Astrocyte (in vitro differentiated cells and primary cell): ENCODE measurements at places on chromosomes 1 and 21. TPM values are rescaled to one million over a fixed set of nuclear protein-coding genes. Genes with fewer than 3 reads are reported as not detected.

- DNase-seq: no peak
Measured at GRCh38 chr1:2049718-2050431, at the start of gene PRKCZ. Gene PRKCZ (plus strand): TSS chr1:2050411. CDS start chr1:2050631, 220 bp downstream.

- peak; percentile 66 for DNase-seq
Measured at GRCh38 chr21:37546949-37547614, 180.5 kb downstream of the DYRK1A start.

DNA sequence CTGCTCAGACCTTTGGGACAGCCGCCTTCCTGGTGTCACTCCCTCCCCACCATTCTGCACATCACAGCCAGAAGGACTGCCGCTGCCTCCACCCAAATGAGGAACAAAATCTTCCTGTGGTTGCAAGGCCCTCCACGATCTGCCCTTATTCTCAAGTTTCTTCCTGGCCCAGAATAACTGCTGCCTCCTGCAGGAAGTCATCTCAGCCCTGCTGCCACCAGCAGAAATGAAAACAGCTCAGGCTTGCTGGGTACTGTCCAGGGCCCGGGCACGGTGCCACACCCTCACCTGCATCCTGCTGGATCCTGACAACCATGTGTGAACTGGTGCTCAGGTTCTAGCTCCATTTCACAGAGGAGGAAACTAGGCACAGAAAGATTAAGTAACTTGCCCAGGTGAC lies 2.8 kb downstream of the CLDN19 start:
- DNase-seq: no peak

DNA sequence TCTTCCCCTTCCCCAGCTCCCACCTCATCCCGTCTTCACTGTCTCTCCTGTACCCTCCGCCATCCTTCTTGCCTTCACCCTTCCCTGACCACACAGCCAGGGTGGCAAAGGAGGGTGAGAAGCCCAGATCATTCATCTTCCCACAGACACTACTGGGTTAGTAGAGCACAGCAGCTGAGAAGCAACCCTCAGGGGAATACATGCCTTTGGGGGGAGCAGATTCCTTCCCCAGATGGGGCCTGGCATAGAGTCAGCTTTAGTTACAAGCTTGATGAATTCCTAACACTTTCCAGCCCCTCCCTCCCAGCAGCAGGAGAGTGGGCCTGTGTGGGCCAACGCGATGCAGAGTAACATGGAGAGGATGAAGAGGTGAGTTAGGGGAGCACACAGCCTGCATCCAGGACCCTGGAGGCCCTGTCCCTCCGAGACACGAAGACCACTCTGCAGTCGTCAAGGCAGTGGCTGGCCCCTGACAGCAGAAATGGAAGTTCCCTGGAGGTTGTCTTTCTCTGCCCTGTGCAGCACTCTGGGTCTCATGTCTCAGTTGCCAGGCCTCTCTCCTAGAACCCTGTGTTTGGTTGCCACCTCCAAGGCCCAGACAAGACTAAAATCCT lies 8.8 kb upstream of the BTG2 start:
- DNase-seq: no peak

- peak; percentile 70 for DNase-seq
Measured at GRCh38 chr1:77834771-77835334, 53.6 kb upstream of the NEXN start.

DNA sequence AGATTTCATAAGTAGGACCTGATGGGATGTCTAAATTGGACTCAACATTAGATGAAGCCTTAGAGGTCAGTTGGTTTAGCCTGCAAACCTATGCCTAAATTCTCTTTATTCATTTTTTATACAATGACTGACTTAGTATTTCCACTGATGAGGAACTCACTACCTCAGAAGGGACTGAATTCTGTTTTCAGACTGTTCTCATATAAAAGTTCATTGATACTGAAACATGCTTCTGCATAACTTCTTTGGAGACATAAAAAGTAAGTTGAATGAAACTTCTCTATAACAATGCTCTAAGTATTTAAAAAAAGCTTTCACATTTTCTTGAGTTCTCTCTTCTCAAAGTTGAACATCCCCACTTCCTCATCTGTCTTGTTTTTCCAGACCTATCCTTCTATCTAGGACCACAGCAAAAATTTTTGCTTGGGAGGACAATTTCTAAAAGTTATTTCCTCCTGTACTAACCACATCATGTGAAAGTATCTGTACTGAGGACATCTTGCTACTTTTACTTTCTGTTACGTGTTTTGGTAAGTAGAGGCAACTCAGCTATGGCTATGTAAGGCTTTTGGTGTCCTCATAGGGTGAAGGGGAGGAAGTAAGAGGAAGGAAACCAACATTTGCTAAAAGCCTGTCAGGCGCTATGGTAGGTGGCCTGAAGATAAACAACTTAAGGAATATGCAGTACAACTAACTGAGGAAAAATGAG lies 64.1 kb downstream of the USP24 start:
- DNase-seq: no peak

The TMEM53 gene
- total RNA-seq: 5.8 and 7.3 TPM in 2 replicates

DNA sequence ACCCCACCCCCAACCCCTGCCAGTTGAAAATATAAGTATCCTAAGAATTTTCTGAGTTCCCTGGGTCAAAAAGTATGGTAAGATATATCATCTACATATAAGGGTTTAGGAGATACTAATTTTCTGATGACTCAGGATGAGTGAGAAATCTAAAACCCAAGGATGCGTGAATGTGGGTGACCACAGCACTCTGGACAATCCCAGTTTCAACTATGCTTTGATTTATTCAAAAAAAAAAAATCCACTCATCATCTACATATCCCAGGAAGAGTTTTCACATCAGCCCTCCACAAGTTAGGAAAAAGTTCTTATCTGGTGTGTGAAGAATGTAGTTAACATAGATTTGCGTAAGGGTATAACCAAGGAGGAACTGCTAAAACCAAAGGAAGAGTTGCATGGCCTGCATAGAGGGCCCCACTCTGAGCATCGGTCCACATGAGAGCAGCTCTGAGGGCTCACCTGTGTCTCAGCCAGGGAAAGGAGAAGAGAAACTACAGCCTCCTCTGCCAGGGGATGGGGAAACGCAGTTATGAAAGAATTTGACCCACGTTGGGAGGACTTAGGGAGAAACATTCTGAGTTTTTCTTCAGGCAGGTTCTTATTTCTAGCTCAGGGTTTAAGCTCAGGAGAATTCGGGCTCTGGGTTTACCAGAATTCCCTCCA lies 18.8 kb downstream of the LAMB3 start:
- DNase-seq: peak; percentile 63

The FNDC5 gene
- 0.39 and 0.96 TPM in 2 replicates for total RNA-seq

The FLG2 gene
- total RNA-seq: not detected in 2 replicates

- no peak for DNase-seq
Measured at GRCh38 chr1:228350831-228351781, 55.5 kb downstream of the TRIM11 start.

The SLC1A7 gene
- not detected in 2 replicates for total RNA-seq

GRCh38 chr1:87706203-87706602 lies 377.5 kb downstream of the LMO4 start:
- DNase-seq: peak; percentile 49

- no peak for DNase-seq
Measured at GRCh38 chr21:19261731-19262376, 858.3 kb upstream of the TMPRSS15 start.

- DNase-seq: no peak
Measured at GRCh38 chr1:3762151-3762872, 10.1 kb downstream of the CCDC27 start.

DNA sequence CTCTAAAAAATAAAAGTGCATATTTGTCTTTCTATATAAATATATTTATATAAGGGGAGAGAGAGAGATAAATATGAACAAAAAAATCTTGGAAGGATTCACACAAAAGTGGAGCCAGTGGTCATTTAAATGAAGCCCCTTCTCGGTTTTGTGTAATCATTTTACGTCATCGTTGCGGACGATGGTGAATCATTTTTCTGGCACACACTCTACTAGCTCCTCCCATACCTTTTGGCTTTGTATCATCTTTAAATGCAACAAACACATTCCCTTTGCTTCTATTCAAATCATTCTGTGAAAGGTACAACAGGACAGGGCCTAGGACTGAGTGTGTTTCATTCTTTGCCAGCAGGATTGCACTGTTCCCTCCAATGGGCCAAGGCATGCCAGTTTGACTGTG lies 186.8 kb downstream of the TGFB2 start:
- DNase-seq: no peak

- peak; percentile 94 for DNase-seq
Measured at GRCh38 chr1:116492358-116492811, 78.4 kb downstream of the CD58 start.
